ENCODE measurements at places on chromosomes 5 and 9.
A peak's percentile ranks its signal among the peaks of the same experiment; 100 is the strongest.

DNA sequence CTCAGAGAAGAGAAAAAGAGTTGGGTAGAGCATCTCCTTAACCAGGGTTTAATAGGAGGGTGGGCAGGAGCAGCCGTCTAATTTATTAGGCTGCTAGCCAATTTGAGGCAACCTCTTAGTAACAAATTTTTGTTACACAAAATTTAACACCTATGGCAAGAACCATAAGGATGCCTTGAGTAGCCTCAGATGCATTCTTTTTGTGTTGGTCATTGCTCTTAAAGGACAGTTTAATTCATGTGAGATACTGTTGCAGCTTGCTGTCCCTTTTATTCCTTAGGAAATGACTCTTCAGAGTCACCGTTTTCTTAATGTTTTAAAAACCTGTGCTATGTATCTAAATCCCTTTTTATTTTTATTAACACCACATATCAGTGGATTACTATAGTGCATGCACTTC is 255.1 kb downstream of the MAST4 start:
- no peak for DNase-seq

DNA sequence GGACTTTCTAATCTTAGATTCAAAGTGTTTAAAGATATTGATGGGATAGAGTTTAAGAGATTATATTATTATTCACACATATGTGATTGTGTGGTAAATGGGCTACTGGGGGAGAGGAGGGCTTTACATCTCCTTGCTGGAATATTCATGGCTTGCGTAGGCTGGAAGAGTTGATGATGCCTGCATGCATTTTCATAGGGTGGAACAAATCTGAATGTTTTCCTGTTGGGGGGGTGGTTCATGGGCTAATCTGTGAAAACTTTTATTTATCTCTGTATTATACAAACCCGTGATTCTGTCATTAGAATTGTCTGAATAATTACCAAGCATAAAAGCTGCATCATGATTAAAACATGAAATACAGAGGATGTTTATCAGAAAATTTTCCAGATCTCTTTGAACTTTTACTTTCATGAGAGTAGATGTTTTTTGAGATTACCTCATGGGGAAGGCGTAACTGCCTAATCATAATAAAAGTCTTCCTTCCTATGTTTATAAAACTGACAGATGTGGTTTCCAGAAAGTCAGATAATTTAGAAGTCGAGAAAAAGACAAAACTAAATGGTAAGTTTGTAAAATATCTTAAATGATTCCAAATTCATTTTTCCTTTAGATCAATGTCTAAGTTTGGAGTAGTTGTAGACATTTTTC is 1185.4 kb upstream of the SEMA6A start:
- no peak for DNase-seq

DNA sequence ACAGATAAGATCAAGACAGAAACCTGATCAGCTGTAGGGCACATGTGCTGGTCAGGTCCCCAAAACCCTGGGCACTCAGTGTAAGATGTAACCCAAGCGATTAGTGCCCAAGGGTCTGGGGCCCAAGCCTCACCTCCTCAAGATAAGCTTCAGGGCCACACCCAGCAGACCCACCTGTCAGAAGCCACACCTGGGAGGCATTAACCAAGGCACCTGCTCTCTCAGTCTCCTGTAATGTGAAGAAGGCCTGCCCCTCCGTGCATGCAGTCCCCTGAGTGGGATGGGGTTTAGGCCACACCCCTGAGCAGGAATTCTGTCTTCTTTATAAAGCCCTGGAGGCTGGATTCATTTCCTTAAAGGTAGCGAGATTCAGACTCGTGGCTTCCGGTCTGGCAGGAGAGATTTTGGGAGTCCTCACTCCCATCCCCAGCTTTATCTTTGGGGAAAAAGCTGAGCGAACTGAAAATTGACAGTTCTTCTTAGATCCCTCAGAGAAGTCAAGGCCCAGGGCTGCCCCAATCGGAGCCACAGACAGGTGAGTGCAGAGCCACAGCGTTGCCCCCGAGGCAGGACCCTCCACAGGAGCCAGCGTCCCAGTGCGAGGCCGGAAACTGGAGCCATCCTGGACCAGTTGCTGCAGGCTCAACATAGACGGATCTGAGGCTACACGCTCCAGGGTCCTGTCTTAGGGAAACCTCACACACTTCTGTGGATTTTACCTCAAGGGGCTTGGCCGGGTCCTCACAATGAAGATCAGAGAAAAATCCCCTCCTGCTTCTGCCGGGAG is 357.6 kb upstream of the IRX4 start:
- no peak for DNase-seq

- DNase-seq = peak; percentile 75
Observed at GRCh38 chr9:1050125-1050895, at the start of gene DMRT2. Gene DMRT2 (plus strand): TSS chr9:1050357. CDS start chr9:1051614, 1,257 bp downstream.

GRCh38 chr9:106941916-106942315 is 79.0 kb downstream of the ZNF462 start:
- DNase-seq = no peak

- DNase-seq = no peak
Observed at GRCh38 chr5:141042555-141042954, 8.6 kb upstream of the PCDHB1 start.

- DNase-seq = no peak
Observed at GRCh38 chr9:77588271-77588937, 59.7 kb downstream of the GNA14 start.

DNA sequence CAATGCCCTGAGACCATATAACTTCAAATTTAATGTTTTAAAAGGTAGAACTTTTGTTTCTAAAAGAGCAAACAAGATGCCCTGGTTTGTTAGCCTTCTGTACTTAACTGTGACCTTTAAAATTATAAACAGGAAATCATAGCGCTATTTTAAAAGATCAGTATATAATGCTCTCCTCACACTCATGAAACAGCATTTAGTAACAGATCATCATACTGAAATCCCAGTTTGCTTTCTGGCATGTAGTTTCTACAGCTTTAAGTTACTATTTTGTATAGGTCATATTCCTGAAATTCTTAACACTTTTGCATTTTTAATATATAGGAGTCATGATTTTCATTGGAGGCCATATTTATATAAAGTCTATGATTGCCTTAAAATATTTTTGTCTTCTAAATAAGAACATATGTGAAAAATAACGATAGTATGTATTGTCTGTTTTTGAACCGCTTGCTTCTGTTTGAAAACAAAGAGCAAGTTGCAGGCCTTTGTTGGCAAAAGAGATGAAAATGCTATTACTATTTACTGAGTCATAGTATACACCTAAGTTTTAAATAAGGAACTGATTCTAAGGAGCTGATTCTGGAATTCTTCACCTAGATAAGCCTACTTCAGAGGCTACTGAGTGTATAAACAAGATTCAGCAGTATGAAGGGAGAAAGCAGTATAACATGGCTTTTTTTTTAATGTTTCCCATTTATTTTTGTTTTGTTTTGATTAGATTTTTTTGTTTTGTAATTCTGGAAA is 20.5 kb downstream of the SRFBP1 start:
- no peak for DNase-seq

DNA sequence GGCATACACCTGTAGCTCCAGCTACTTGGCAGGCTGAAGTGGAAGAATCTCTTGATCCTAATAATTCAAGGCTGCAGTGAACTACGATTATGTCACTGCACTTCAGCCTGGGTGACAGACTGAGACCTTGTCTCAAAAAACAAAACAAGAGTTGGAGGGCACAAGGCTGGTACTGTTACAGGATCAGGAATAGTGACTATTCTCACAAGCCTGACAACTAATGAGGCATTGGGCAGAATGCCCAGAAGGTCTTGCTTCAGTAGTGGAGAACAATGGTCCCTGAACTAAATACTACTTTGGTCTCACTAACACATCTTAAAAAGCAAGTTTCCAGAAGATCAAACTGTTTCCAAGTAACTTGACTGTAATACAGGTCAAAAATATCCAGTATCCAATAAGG is 182.9 kb upstream of the RFX3 start:
- no peak for DNase-seq

- DNase-seq = no peak
Observed at GRCh38 chr5:145942201-145942600, 5.8 kb downstream of the SH3RF2 start.

DNA sequence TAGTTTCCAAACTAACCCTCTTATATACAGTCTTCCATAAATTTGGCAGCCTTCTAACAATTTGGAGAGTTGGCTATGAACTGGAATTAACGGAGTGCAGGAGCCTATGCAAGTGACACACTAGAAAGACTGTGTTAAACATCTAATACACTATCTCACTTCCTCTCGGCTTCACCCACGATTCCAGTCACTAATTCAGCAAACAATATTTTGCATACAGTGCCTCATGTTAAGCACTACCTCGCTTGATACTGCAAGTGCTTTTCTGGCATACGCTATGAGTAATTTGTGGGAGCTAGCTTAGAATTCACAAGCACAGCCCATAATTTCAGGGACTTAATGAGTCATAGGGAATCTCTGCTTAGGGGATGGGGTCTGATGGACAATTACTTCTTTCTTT is 102.5 kb downstream of the ST8SIA4 start:
- no peak for DNase-seq

GRCh38 chr9:91305596-91306295 is 56.0 kb downstream of the AUH start:
- DNase-seq = no peak

DNA sequence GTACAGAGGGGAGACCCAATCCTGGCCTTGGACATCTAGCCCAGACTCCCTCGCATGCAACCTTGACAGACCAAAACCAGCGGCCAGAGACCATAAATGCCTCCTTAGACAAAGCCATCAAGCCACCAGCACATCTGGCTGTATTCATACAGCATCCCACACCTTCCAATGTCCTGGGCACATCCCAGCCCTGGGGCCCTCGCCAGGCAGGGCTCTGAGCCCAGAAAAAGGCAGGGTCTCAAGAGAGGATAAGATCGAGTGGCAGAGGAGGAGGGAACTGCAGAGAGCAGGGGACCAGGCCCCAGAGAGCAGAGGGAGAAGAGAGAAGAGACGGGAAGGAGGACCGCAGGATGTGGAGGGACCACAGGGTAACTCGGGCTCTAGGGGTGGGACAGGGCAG is 45.4 kb downstream of the CAMK2A start:
- no peak for DNase-seq

- DNase-seq = no peak
Observed at GRCh38 chr9:19032406-19032805, 603 bp downstream of the SAXO1 start.

- no peak for DNase-seq
Observed at GRCh38 chr5:66839636-66840185, 243.5 kb downstream of the MAST4 start.

GRCh38 chr5:124121198-124121597 is 609.2 kb downstream of the CSNK1G3 start:
- no peak for DNase-seq
